Effector CD4-positive, alpha-beta T cell (primary cell): ENCODE measurements at places on chromosomes 11 and 22.

DNA sequence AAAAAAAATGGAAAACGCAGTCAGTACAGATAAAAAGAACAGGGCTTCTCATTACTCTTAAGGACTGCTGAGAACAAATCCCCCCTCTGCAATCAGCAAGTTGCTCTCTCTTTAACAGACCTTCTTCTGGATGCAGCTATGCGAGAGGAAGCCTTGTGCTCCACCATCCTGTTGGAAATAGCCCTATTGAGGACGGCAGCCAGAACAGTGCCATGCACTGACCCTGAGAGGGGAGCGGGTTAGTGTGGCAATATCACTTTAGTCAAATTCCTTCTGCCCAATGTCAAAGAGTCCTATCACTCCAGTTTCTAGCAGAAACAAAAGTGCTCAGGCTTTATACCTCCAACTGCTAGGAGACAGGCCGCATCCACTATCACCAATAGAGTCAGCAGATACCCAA lies 6.9 kb downstream of the RBM4B start:
- DNase-seq, result no peak

- no peak for DNase-seq
These were observed 29.8 kb downstream of the SCUBE1 start for GRCh38 chr22:43313244-43313889.

DNA sequence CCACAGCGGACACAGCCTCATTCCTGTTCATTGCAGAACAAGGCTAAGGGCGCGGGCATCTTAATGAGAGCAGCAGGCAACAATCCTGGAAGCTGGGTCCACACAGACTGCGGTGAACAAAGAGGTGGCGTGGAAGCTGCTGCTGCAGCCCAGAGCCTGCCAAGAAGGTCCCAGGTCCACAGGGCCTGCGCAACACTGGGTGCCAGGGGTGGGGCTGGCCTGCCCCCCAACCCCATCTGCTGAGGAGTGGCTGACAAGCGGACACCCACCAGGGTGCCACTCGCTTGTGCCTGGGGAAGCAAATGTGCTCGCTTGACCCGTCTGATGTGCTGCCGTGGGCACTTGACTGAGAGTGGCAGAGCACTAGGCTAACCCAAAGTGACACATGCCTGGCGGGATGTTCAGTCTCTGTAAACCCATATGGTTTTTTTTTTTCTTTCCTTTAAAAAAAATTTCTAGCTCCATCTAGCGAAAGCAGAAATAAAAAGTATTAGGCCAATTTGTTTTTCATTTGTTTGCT lies 83.2 kb upstream of the PITPNB start:
- DNase-seq, result no peak

GRCh38 chr11:86553265-86553664 lies 119.2 kb downstream of the ME3 start:
- no peak for DNase-seq

GRCh38 chr11:60084631-60085273 lies 3.7 kb upstream of the MS4A2 start:
- DNase-seq, result no peak

GRCh38 chr22:20236052-20236717 lies 31.9 kb downstream of the RTN4R start:
- no peak for DNase-seq

DNA sequence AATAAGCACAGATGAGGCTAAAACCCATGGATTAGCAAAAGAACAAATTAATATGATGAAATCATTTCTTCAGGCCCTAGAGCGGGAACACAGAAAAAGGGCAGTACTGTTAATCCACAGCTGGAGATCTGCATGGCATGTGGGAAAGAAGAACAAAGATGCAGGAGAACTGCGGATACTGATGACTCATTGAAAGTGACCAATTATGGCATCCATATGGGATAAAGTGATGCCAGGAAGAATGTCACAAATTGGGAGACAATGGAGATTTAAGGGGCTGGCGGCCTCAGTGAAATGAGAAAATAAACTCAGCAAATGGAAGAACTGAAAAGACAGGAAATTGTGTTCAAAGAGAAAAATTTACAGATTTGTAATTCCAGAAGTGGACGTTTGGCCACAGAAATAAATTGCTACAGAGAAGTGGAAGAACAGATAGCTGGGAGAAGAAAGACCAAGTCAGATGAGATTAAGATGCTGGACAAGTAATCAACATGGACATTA lies 39.4 kb downstream of the SIK3 start:
- no peak for DNase-seq

DNA sequence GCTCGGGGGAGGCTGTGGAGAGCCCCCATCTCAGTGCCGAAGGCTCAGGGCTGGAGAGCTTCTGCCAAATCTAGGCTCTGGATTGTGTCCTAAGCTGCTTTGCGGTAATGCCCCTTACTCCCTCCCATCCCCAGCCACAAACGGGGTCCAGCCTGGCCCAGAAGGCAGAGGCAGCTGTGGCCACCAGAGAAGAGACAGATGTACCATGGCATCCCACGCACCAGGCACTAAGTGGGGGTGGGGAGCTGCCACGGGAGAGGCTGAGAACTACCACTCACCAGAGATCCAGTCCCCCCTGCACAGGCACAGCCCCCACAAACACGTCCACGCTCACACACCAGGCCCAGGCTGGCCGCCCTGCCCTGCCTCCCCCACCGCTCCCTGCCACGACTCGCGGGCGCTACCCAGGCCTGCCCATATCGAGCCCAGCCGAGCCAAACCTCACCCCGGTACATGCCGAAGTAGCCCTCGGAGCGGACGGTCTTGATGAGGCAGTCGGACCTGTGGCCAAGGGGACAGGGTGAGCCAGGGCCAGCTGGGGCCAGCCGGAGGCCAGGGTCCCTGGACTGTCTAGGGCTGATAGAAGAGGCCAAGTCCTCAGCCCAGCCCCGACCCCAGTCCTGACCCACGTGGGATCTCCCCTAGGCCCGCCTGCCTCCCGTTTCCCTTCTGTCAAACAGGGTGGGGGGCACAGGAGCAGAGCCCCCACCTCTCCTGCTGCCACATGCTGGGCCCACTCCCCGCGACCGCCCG lies 3.9 kb downstream of the SLC25A22 start:
- no peak for DNase-seq

DNA sequence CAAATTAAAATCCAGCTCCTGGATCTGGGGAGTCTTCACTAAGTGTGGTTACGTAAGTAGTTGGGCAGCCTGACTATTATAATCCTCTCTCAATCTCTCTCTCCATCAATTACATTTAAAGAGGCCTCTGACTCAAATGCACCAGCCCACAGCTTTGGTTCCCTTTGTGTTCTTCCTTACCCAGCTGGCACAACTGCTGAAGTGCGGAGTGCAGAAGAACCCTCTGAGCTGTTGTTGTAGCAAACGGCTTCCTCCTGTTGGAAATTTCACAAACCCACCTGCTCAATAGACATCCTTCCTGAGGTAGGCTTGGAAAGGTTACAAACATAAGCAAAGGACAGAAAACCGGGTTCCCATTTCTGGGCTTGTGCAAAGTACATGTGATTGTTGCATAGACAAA lies 17.0 kb upstream of the SORL1 start:
- DNase-seq, result no peak

DNA sequence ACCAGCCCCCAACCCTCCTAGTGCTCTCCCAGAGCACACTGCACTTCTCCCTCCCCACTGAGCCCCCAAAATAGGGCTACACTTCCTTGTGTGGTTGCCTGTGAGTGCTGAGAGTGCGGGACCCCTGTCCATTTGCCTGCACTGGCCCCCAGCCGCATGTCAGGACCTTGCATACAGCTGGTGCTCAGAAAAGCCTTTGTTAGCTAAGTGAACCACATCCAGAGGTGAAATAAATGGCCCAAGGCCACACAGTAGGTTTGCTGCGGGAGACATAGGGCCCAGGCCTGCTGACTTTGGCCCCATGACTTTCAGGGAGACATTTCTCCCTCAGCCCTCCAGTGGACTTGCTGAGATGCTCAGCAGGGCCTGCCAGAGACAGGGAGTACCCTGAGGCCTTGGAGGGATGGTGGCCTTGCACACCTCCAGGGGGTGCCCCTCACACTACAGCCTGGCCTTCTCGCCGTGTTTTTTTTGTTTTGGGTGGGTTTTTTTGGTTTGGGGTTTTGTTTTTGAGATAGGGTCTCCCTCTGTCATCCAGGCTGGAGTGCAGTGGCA lies 10.2 kb downstream of the SSTR3 start:
- no peak for DNase-seq

GRCh38 chr11:118859973-118860372 lies 23.7 kb upstream of the CXCR5 start:
- DNase-seq, result no peak

DNA sequence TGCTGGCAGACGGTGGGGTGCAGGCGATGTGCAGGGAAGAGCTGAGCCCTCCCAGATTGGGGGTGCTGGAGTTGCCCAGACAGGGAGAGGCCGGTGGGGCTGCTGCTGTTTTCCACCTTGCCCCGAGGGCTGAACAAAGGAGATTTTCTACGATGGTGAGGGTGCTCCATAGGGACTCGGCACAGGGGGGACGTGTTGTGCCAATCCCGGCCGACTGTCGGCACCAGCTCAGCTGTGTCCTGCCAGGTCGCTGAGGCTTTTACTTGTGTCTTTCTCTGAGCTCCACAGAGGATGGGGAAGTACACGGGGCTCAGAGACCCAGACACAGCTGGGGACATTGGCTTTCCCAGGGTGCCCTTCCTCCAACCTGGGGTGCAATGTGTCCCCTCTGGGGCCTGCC lies 816.8 kb downstream of the BRD1 start:
- DNase-seq, result no peak

DNA sequence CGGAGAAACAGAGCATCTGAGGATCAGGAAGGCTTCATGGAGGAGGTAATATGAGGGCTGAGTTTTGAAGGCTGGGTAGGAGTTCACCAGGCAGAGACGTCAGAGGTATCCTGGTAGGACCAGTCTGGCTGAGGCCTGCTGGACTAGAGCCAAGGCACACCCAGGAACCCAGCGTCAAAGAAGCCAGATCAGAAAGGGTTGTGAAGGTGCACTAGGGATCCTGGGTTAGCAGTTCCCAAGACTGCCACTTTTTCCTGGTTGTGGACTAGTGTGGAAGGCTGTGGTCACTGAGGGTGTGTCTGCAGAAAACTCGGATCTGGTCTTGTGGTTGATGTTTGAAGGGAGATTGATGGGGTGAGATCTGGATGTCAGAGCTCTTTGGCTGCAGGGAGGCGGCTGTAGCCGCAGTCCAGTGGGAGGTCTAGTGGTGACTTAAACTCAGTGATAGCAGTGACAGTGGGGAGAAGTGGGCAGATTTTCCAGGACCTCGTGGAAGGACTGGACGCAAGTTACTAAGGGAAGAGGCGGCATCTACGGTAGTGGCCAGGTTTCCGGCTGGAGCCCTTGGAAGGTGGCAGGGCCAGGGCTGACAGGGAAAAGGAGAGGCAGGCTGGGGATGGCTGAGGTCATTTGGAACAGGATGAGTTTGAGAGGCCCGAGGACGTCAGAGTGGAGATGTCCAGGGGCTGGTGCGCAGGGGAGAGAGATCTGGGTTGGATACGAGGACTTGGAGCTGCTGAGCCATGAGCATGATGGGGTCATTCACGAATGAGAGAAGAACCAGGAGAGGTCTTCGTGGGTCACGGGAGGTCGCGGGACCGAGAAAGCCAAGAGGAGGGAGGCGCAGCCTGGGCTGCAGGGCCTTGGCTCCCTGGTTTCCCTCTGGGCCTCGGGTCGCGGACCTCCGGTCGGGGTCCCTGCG lies 10.9 kb downstream of the RELA start:
- DNase-seq, result no peak

- DNase-seq, result peak; percentile 40
These were observed 8.5 kb upstream of the CHRDL2 start for GRCh38 chr11:74739546-74740270.

GRCh38 chr11:540583-541432 lies 3.5 kb downstream of the LRRC56 start:
- DNase-seq, result no peak

DNA sequence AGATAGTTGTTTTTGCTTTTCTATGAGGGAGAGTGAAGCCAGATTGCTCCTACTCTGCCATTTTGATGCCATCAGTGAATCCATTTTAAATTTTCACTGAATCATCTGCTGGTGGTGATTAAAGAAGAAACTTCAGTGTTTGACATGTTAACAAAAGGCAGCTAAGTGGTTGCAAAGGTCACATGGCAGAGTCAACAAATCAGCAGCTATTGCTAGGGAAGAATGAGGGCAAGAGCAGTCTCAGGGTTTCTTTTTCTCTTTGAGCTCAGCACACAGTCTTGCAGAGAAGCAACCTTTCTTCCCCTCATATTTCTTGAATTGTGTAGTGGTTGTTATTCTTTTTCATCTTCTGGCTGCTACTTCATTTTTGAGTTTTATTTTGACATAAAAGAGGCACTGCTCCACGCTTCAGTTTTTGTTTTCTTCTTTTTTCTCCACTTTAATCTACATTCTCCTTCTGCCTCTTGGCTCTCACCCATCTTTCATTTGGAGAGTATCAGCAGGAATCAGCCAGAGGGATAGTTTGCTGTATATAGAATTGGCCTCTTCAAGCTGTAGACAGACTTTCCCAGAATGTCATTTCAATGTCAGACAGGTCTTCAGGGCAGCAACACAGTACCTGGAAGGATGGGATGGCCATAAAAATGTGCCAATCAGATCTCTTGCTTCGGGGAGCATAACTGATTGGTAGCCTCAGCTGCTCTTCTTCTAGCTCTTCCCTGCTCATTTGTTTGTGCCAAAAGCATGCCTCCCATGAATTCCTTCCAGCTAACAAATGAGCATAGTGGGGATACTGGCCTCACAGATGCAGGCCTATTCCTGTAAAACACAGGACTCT lies 153.9 kb downstream of the TRPC6 start:
- no peak for DNase-seq

- DNase-seq, result no peak
These were observed 121.7 kb upstream of the ZBED5 start for GRCh38 chr11:10979529-10979928.

- no peak for DNase-seq
These were observed 787.1 kb upstream of the API5 start for GRCh38 chr11:42524534-42525227.

GRCh38 chr11:71992136-71992730 lies 6.5 kb upstream of the IL18BP start:
- no peak for DNase-seq

GRCh38 chr11:35282221-35282882 lies 137.0 kb downstream of the SLC1A2 start:
- DNase-seq, result no peak

GRCh38 chr22:29524442-29525191 lies 28.9 kb downstream of the THOC5 start:
- DNase-seq, result no peak

GRCh38 chr22:31346733-31347250 lies 646 bp upstream of the PATZ1 start:
- DNase-seq, result peak; percentile 37

- DNase-seq, result peak; percentile 91
These were observed 1.2 kb downstream of the PHLDB1 start for GRCh38 chr11:118608360-118609227.

DNA sequence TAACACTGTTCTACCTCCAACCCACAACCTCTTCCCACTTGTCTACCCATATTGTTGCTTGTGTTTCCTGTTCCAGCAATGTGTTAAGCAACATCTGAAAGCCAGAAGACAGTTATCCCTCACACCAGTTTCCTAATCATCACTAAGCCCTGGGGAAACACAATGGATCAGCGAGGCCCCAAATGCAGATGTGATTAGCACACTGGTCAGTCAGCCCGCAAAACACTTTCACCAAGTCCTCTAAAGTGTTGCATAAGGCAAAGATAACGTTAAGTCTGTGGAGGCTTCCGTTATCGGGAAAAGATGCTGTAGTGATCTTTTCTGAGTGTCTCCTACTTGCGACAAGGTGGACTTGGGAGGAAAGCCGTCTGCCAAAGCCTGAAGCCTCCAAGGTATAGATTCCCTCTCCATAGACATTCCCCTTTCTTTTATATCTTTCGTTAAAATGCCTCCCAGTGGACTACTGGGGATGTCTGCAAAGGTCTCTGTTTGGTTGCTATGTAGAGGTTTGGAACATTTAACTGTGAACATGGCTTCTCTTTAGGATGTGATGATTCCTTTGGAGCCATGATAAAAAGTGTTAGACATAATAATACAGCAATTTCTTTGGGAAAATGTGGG lies at the start of gene MS4A3:
MS4A3 (plus strand) TSS at position 317 of the 621 bp plus-strand sequence. CDS start 4,496 bp downstream, outside the sequence.
- DNase-seq, result no peak
